ENCODE measurements at places on chromosomes 7 and 10. TPM values are rescaled to one million over a fixed set of nuclear protein-coding genes. Genes with fewer than 3 reads are reported as not detected.

- DNase-seq = no peak
Observed at GRCh38 chr7:80146545-80147182, 12.0 kb downstream of the GNAI1 start.

GRCh38 chr7:75739796-75740672 lies 1.3 kb upstream of the HIP1 start:
- DNase-seq = no peak

GRCh38 chr7:27099453-27100370 lies 2.8 kb downstream of the HOXA2 start:
- no peak for DNase-seq

IQUB gene
- not detected for total RNA-seq

GRCh38 chr10:63201118-63201517 lies 68.0 kb downstream of the NRBF2 start:
- no peak for DNase-seq

SPDYE8 gene
- total RNA-seq = not detected

OPN1SW gene
- not detected for total RNA-seq

Data from CD4-positive, alpha-beta T cell (primary cell).